ENCODE measurements at places on chromosomes 6 and 20. TPM values are rescaled to one million over a fixed set of nuclear protein-coding genes. Genes with fewer than 3 reads are reported as not detected.

SEMG1 gene
- not detected for total RNA-seq

- no peak for DNase-seq
Measured at GRCh38 chr6:84467296-84467695, 239.9 kb upstream of the CEP162 start.

TMEM200A gene
- total RNA-seq: 0.10 TPM

CLIC5 gene
- total RNA-seq: 0.05 TPM

DNA sequence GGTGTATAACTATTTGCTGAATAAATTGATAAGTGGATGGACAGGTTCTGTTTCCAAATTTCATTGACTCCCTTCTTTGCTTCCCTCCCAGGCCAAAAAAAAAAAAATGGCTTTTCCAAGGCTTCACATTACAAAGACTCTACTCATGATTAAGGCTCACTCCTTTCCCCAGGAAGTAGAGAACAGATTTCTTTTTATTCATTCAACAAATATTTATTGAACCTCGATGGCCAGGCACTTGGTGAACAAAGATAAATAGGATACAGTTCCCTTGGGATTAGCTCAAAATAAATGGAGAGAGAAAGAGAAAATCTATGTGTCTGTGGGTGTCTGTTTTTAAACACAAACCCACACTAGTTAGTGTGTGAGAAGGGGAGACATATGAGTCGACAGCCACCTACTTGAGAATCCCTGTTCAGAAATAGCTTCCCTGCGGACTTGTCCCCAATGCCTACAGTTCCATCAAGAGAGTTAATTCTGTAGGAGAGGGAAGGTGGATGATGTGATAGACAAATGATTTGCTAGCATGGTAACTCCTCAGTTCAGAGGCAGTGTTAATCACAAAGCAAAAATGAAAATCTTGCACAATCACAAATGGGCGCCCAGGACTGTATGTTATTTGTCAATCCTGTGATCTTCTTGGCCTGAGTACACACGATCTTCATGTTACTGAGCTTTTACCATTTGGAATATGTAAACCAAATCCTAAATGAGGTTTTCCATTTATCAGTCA lies 20.3 kb downstream of the TRAF3IP2 start:
- no peak for DNase-seq
